ENCODE measurements at places on chromosomes 3 and 15.

DNA sequence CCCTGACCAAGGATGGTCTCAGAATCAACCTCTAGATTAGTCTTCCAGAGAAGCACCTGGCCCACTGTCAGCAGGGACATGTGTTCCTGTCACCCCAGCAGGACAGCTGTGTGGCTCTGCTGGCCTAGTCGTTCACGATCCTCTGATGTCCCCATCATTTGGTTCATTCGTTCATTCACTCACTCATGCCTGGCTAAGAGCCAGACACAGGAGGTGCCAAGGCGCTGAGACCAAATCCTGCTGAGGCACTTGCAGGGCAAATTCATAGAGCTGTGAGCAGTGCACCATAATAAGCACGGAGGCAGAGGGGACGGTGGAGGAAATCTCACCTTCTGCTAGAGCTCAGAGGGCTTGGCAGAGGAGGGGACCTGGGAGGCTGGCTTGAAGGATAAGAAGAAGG lies 49.9 kb upstream of the FGD5 start:
- DNase-seq, result no peak

DNA sequence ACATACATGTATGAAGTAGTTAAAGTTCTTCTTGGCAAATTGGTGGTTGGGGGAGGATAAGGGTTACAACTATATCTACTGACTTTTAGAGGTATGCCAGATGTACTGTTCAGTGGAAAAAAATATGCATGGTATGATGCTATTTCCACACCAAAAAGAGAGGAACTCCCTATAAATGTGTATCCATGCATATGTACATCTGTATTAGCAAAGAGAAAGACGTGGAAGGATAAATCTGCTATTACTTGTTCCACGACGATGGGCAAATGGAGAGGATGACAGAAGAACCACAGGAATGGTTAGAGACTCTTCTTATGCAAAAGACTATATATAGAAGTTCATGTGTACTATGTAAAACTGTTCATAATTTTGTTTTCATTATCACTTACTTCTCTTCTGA lies 197.6 kb downstream of the RORA start:
- no peak for DNase-seq

GRCh38 chr15:77083381-77084160 lies 12.7 kb upstream of the TSPAN3 start:
- peak; percentile 58 for DNase-seq

- no peak for DNase-seq
These were observed 21.7 kb downstream of the RPLP1 start for GRCh38 chr15:69474291-69474690.

DNA sequence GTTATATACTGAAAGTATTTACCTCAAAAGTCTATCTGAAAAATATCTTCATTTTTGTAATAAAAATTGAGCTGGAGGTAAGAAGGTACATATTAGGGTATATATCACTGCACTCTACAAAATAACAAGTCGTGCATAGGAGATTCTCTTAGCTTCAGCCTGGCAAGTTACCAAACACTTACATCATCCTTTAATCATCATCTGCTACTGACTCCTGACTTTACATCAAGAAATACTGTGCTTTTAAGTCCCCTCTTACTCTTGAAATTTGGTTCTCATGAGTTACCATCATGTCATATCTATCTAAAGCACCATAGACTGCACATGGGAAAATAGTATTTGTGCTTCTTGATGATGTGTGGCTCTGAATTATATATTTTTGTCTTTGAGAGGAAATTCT lies 50.8 kb downstream of the LYSMD4 start:
- no peak for DNase-seq

GRCh38 chr15:64854041-64854440 lies 12.3 kb downstream of the PLEKHO2 start:
- DNase-seq, result no peak

DNA sequence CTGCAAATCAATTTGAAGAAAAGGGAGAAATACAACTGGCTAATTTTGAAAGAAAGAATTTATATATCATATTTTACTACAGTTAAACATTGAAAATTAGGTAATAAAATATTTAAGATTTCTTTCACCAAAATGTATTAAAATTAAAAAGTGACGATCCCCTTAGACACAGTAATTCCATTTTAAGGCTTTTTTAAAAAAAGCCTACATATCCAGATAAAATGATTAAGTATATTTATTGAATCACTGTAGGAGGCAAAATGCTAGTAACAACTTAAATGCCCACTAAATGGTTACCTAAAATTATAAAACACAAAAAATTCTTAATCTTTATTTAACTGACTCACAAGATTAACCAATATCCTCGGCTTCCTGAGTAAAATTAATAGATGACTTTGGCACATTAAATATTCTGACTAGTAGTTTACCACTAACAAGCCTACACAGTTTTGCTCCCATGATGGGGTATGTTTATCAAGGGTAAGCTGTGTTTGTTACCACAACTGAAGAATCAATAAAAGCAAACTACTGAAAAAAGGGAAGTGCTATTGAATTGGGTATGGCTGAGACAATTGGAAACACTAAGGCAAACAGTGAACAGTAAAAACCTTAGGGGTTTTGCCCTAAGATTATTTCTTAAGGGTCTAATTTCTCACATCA lies 28.4 kb downstream of the ANKRD28 start:
- no peak for DNase-seq

- peak; percentile 27 for DNase-seq
These were observed 25.7 kb downstream of the LIPC start for GRCh38 chr15:58457466-58457965.

DNA sequence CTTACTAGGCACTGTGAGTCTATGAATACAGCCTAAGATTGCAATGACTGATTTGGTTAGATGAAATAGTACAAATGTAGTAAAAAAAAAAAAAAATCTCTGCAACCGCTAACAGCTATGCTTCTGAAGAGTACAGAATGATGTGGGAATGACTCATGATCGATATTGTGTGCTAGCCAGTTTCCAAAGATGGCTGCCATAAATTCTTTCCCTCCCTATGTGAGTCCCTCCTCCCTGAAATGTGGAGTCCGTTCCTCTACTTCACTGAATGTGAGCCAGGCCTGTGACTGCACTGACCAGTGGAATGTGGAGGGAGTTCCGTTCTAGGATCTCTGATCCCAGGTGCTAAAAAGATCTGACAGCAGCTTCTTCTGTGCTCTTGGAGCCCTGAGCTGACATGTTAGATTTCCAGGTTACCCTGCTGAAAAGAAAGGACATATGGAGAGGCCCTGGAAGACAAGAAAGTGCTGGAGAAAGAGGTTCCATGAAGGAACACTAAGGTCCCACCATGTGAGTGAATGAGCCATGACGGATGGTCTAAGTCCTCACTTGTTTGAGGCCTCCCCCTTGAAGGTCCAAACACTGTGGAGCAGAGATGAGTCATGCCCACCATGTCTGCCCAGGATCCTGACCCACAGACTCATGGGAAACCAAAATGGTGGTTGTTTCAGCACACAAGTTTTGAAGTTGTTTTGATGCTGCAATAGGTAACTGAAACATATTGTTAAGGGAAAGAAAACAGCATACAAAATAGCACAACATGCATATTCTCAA lies 46.3 kb downstream of the DGKG start:
- DNase-seq, result no peak

DNA sequence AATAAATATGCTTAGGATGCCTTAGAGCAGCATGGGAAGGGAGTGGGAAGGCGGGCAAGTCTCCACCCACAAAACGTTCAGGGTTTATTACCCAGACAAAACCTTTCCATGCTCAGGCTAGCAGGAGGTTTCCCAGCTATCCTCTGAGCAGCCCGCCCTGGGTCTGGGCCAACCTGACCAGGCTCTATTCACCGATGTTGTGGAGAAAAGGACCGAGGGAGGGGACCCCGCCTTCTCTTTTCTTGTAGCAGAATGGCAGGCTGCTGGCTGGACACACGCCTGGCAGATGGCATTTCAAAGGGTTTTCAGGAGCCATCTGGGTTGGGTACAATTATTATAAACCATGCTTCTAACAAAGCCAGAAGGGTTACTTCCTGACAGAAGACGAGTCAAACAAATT lies 540.9 kb downstream of the MAGI1 start:
- DNase-seq, result no peak

GRCh38 chr15:65326818-65327217 lies 22.3 kb downstream of the RNU5B-1 start:
- DNase-seq, result no peak

DNA sequence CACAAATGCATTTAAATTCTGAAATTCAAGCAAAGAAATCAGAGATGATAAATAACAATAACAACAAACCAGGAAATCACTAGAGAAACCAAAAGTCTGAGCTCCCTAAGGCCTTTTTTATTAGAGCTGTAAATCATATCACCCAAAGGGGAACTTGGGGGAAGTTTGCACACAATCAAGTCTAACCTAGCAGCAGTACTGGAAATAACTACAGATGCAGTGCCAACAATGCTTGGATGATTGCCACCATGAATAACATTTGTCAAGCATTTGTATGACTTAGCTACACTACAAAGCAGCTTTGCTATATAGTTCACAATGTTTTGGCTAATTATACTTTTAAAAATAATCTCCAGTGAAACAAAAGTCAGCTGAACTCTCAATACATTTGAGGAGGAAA lies 27.8 kb downstream of the SHQ1 start:
- no peak for DNase-seq

GRCh38 chr15:80403712-80404056 lies 498 bp upstream of the ARNT2 start:
- DNase-seq, result no peak

DNA sequence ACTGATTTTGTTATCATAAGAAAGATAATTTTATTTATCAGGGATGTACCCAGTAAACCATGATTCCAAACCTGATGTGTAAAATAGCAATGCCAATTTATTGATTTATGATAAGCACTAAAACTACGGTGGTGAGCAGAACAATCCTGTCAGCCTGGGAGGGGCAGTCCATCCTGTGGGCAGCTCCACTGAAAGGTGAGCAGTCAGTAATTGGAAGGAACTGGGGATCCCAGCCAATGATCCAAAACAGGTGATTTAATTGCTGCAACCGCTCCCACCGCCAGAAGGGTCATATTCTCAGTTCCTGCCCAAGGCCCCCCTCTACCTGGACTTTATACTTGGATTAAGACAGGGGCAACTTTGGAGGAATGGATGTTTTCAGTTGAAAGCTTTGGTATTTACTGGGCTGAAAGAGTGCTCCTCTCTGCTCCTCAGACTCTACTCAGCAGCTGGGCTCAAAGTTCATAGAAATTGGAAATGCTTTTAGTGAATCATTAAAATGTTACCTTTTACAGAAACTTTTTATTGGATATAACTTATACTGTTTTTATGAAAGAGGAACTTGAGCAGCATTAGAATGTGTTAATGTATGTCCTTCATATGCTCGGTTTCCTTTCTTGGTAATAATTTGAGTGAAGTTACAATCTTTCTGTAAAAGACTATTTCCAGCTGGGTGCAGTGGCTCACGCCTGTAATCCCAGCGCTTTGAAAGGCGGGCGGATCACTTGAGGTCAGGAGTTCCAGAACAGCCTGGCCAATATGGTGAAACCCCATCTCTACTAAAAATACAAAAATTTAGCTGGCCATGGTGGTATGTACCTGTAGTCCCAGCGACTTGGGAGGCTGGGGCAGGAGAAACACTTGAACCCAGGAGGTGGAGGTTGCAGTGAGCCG lies 198.6 kb upstream of the IL12A start:
- DNase-seq, result no peak

- no peak for DNase-seq
These were observed 362.3 kb downstream of the NR2F2 start for GRCh38 chr15:96692826-96693225.

- no peak for DNase-seq
These were observed 58.7 kb upstream of the MRPL3 start for GRCh38 chr3:131561511-131561910.

GRCh38 chr15:87300146-87300545 lies 956.4 kb downstream of the NTRK3 start:
- no peak for DNase-seq

All from stimulated activated CD4-positive, alpha-beta T cell treated with anti-CD3 and anti-CD28 coated beads, Interleukin-2, amount 100 ng/mL, for 24 hours (primary cell).